ENCODE measurements at places on chromosomes 3 and 15.

DNA sequence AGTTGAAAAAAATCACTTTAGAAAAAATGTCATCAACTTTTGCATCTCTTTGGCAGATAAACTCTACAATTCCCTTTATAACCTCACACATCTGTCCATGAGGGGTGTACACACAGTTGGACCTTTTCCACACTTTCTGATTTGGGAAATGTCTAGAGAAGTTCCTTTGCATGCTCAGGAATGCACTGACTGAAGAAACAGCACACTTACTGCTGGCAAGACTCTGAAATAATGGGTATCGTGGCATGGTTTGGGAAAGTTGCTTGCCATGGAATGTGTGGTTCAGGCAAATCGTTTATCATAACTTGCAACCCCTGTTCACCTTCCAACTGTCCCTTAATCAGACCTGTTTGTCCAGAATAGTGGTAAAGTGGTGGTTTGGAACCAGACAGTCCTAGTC is 135.3 kb upstream of the TGFBR2 start:
- no peak for DNase-seq

GRCh38 chr3:188746291-188746783 is 425.4 kb upstream of the TPRG1 start:
- no peak for DNase-seq

GRCh38 chr3:186997473-186997939 is 67.2 kb downstream of the ST6GAL1 start:
- no peak for DNase-seq

DNA sequence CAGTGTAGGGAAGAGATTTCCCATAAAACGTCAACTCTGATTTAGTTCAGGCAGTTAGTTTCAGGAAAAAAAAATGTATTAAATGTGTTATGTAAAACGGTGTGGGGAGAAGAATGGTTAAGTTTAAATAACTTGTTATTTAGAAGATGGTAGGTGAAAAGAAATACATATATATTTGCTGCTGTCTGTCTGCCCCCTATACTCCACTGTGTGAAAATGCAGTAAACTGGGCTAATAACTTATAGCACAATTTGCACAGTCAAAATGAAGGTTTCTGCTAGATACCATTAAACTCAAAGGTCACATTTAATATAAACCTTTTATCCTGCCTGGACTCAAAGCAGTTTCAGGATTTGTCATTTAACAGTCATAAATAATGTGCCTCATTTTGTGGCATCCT is 515.0 kb downstream of the FGF12 start:
- no peak for DNase-seq

- no peak for DNase-seq
Measured at GRCh38 chr3:13389378-13389777, 30.7 kb downstream of the NUP210 start.

DNA sequence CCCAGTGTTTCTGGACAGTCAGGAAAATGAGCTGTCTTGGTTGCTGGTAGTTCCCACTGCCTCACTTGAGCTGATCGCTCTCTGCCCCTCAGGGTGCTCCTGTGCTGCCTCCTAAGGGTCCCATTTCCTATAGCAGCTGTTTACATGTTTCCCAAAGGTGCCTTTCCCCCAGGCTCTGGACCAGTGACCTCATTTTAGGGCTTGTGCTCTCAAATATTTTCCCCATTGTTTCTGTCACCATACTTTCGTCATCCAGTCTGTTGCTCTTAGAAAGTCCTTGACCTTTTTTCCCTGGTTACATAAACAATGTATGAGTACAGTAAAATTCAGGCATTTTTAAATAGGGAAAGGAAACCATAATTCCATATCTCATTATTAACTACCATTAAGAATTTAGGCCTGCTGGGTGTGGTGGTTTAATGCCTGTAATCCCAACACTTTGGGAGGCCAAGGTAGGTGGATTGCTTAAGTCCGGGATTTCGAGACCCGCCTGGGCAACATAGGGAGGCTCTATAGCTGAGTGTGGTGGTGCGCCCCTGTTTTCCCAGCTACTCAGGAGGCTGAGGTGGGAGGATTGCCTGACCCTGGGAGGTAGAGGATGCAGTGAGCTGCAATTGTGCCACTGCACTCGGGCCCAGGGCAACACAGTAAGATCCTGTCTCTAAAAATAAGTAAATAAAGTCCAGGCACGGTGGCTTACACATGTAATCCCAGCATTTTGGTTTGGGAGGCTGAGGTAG is 11.7 kb downstream of the RAD54L2 start:
- DNase-seq, result no peak

- peak; percentile 71 for DNase-seq
Measured at GRCh38 chr3:72446218-72447058, 401.8 kb downstream of the SHQ1 start.

- no peak for DNase-seq
Measured at GRCh38 chr3:194293546-194294198, 57.5 kb downstream of the CPN2 start.

- DNase-seq, result no peak
Measured at GRCh38 chr3:52504977-52505376, 9.8 kb downstream of the STAB1 start.

DNA sequence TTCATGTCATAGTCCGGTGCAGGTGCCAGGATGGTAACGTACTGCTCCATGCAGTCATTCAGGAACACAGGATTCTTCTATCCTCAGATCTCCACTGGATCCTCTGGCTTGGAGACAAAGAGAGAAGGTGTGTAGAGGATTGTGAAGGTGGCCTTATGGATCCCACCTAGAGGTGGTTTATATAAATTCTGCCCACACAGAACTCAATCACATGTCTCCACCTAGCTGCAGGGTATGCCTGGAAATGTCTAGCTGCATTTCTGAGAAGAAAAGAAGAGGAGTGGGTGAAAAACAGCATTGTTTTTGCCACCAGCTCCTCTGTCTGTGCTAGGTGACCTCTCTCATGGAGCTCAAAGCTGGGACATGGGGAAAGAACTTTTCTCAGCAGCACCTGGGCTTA is 478.7 kb downstream of the PDCD6IP start:
- no peak for DNase-seq

GRCh38 chr3:178671377-178671776 is 135.1 kb downstream of the KCNMB2 start:
- no peak for DNase-seq

DNA sequence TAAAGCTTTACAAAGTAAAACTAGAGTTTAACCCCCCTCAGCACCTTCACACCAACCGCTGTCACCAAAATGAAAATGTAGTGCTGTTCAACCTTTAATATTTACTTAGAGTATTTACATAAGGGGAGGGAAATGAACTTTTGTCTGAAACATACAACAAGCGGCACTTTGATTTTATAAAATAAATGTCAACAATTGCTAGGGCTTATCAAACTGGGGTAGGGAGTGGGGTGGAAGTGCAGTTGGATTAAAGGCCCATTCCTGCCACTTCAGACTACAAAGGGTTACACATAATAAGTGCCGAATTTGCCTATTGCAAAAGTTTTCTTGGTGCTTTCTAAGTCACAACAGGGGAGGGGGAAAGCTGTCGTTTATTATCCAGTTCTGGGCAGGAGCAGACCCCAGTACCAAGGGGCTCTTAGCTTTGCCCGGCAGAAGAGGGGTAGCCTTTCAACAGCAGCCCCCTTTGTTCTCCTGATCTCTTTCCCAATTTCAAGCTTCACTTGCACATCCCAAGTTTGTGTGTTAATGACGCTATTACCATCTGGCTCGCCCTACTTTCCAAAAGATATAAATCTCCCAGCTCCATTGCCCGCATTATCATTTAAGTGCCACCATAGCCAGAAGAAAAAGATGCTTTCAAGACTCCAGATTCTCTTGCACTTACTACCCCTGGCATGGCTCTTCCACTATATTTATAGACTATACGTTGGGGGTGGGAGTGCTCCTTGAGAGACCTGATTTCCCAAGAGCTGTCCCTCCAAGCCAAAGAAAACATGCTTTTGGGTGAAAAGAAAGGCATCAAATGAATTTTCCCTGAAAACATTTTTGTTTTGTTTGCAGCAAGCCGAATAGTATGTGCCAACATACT is 17.0 kb downstream of the SOX2 start:
- no peak for DNase-seq

DNA sequence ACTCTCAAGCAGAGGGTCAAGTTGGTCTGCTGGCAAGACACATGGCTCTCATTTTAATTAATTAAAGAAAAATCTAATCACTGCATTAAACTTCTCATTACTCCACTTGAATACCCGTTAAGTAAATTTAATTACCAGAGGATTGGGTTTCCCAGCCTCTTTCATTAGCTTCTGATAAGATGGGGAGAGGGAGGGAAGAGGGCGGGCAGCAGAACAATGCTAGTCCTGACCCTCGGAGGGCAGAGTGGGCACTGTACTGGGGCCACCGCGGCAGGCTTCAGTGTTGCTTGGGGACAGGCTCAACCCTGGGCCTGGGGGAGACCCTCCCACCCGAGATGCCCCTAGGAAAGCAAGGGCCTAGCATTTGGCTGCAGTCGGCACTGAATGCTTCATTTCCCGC is 55.6 kb upstream of the LINGO1 start:
- no peak for DNase-seq

DNA sequence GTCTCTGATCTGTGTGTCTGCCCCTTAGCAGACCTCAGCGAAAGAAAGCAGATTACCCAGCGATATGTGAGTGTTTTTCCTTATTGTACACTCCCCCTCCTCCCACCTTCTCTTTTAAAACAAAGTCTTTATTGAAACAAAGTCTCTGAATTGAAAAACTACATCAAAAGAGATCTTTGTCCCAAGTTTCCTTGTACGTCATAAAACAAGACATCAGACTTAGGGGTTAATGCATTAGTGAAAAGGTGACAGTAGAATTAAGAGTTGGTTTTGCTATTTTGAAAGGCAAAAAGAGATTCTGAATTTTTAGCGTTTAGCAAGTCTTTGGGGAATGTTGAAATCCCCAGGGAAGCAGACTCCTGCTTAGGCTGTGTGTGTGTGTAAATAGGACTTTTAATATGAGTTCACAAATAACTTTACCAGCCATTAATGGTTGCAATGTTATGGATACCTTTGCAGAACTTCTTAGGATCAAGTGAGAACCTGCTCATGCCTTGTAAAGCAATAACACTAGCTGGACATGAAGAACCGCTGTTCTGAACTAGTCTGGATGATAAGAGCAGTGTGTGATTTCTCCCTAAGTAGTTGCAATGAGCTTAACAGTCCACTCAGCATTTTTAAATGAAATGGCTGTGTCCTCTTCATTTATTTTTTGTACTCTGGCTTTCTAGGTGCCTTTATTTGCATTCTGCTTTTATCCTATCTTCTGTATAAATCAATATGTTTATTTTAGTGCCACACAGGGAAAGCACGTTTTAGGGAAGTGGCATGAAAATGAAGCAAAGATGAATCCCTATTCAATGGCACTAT is 136.6 kb downstream of the MCTP2 start:
- DNase-seq, result no peak

GRCh38 chr15:35379972-35380371 is 166.0 kb downstream of the DPH6 start:
- no peak for DNase-seq

DNA sequence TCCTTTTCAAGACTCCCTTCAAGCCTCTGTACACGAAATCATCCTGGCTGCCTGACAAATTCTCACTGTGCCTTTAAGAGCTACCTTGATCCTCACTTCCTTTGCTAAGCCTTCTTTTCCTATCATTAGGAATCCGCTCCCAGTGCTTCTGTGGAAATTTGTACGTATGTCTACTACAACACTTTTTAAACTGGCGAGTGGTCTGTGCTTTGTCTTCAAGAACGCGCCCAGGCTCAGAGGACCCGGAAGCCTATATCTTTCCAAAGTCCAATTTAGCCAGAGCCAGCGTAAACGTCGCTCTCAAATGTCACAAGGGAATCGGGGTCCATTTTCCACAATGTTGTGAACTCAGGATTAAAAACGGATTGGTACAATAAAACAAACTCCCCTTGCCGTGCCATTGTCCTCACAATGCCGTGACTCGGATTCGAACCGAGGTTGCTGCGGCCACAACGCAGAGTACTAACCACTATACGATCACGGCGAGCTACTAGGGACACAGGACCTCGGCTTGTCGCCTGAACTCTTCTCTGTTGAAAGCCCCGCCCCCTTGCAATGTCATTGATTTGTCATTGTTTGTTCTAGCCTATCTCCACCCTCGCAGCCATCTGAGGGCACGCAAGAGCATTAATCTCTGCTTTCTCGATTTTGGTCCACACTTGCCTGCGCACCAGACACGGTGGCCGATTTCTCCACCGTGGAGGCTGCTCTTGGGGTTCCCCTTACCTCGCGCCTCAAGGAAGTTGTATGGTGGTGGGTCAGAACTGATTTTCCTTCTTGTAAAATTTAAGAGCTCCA is 12.4 kb upstream of the SHF start:
- DNase-seq, result peak; percentile 94

GRCh38 chr3:177340243-177340830 is 143.1 kb upstream of the TBL1XR1 start:
- no peak for DNase-seq

DNA sequence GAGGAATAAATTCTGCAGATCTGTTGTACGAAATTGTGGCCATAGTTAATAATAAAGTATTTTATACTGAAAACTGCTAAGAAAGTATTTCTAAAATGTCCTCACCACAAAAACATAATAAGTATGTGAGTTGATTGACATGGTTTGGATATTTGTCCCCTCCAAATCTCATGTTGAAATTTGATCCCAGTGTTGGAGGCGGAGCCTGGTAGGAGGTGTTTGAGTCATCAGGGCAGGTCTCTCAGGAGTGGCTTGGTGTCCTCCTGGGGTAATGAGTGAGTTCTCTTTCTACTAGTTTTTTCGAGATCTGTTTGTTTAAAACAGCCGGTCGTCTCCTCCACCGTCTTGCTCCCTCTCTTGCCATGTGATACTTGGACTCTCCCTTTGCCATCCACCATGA is 424.1 kb upstream of the KCNMB2 start:
- no peak for DNase-seq

GRCh38 chr15:31339558-31339895 is 12.9 kb downstream of the KLF13 start:
- DNase-seq, result no peak

DNA sequence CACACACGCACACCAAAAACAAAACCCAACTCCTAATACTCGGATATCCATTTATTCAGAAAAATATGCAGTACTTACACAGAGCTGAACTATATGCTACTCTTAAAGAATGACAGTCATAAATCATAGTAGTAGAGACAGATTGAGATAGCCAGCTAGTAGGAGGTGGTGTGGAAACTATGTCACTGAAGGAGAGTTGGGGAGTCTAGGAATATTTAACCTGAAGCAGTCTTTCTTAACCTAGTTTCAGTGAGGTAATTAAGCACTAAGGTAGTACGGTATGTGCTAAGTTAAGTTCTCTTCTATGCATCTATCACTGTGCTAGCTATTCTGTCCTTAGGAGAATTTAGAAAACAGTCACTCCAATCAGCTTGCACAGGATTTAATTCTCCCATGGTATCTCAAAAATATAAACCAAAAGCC is 54.2 kb downstream of the ANKRD28 start:
- no peak for DNase-seq

- DNase-seq, result no peak
Measured at GRCh38 chr3:6124875-6125274, 736.0 kb upstream of the GRM7 start.

GRCh38 chr3:46659285-46659684 is 34.2 kb downstream of the ALS2CL start:
- DNase-seq, result no peak

- peak; percentile 9 for DNase-seq
Measured at GRCh38 chr15:88454867-88455810, 12.0 kb downstream of the MRPL46 start.

DNA sequence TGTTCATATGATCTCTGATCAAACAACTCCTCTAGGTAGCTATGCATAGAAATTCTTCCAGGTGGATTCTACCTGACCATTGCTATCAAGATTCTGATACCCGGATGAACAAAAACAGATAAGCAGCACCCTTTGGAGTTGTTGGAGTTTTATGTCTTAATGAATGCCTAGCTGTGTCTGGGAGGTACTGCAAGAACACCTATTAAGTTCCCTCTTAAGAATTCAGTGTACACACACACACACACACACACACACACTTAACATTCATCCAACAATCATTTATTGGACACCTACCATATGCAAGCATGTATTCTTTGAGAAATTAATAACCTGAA is 58.1 kb upstream of the FNDC3B start:
- no peak for DNase-seq

All from hippocampal formation (tissue), 2 donors.